ENCODE measurements at places on chromosomes 2 and 18.

DNA sequence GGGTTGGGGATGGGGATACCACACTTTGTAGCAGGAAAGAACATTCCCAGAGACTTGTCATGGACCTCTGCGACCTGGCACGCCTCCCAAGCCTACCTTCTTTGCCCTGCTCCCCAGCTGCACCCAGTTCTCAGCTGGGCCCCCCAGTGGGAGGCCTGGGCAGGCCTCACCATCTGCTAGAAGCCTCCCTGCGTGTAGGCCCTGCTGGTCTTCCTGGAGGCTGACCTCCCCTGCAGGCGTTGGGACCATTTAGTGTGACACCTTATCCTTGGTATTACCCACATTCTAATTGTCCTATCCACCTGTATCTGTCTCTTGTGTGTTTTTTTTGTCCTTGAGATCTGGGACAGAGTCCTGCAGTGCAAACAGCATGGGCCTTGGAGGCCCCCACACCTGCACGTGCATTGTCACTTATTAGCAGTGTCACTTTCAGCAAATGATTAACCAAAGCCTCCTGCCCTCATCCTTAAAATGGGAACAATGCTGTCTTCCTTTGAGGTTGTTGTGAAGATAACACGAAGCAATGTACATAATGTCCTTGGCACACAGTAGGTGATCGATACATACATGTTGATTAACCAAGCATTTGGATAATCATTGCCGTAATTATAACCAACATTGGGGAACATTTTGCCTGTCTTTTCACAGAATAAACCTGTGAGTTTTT lies 77.2 kb downstream of the LIPG start:
- no peak for DNase-seq

DNA sequence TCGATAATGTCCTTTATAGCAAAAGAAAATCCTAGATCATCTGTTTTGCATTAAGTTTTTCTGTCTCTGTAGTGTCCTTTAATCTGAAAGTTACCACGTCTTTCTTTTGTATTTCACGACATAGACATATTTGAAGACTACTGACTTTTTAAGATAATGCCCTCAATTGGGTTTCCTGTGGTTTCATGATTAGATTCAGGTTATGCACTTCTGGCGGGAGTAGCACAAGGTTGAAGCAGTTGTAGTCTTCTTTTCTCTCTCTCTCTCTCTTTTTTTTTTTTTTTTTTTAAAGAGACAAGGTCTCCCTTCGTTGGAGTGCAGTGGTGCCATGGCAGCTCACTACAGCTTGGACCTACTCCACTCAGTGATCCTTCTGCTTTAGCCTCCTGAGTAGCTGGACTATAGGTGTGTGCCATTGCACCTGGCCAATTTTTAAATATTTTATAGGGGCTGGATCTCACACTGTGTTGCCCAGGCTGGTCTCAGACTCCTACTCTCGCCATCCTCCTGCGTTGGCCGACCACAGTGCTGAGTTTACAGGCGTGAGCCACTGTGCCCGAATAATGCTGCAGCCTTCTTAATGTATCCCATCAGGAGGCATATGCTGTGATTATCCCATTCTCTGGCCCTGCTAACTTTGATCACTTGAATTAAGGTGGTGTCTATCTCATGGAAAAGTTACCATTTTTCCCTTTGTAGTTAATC lies 3.9 kb downstream of the INPP4A start:
- no peak for DNase-seq

- DNase-seq = no peak
Measured at GRCh38 chr2:218985325-218986091, 524 bp upstream of the FEV start.

DNA sequence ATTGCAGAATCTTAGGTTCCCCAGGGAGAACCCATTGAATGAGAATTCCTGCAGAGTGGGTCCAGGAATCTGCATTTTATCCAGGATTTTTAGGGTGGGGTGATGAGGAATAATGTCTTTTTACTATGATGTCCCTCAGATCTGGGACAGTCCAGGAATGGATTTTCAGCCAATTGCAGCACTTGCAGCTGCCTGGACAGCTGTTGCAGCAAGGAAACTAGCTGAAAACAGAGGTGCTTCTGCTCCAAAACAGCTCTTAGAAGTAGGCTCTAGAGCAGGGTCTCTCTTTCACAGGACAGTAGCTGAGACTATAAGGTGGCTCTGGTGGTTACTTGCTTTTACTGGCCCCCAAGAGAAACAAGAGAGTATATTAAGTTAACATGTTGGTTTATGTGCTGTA lies 9.1 kb downstream of the GLI2 start:
- no peak for DNase-seq

DNA sequence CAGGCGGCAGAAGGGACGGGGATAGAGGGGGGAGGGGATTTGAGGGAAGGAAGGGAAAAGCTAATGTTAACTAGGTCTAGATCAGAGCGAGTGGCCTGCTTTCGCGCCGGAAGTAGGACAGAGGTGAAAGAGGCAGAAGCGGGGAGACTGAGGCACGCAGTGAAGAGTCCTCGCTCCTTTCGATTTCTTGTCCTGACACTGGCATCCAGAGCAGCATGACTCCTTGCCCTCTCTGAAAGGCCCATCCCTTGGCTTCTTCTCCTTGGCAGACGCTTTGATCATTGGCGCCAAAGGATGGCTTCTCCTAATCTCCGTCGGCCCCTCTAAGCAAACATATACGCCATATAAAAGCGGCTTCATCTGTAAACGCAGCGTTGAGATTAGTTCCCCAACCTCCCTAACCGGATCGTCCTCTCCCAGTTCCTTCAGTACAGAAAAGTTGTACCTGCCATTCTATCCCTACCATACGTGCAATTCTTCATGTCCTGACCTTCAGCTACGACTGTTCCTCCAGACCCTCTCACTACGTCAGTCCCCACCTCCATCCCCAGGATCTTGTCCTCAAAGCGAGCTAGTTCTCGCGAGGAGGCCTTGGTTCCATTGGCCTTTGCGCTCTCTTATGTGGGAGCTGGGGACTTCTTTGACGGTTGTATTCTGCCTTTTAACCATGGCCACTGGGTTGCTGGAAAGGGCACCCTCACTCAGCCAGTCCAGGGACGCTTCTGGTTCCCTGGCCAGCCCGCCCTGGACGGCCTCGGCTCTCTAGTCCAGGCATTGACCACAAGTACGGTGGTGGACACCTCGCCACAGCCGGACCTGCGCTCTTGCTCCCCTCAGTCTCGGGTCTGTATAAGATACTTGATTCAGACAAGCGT lies 857 bp upstream of the NEUROD1 start:
- DNase-seq = no peak

GRCh38 chr2:181281206-181281832 lies 175.9 kb upstream of the ITGA4 start:
- DNase-seq = no peak

DNA sequence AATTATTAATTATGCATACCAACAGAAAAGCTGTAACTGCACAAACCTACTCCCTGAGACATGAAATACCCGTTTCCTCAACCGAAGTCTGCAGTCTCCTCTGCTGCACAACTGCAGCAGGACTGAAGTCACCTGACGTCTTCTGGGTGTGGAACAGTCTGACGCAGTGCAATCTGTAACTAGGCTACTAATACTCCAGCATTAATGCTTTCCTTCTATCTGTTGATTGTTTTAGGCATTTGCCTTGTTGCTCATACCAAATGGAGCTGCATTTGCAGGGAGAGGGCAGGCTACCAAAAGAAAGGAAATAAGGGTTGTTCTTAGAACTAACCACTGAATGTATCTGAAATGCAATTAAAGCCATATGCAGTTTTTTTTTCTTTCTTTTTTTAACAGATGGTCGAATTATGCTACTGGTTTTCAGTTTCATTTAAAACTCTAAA lies 40.1 kb downstream of the RTN4 start:
- peak; percentile 66 for DNase-seq

GRCh38 chr2:2232167-2232566 lies 98.9 kb downstream of the MYT1L start:
- no peak for DNase-seq

- peak; percentile 53 for DNase-seq
Measured at GRCh38 chr18:286515-287310, 18.9 kb upstream of the THOC1 start.

GRCh38 chr2:150787353-150788093 lies 300.1 kb upstream of the RND3 start:
- no peak for DNase-seq

- peak; percentile 53 for DNase-seq
Measured at GRCh38 chr2:197011801-197012641, 85.5 kb upstream of the PGAP1 start.

DNA sequence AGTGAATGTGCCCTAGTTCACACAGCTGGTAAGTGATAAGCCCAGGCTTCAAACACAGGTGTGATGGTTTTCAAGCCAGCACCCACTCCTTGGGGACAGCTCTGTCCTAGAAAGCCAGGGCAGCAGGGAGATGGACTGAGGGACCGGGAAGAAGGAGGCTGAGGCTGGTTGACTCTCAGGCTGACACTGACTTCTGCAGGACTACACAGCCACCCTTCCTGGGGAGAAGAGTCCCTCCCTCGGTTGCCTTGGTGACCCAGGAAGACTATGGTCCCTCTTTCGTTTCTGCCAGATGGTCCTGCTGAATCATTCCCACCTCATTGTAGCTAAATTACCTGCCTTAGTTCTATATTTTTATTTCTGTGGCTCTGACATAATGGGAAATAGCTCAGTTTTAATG lies 11.3 kb upstream of the FSHR start:
- no peak for DNase-seq

GRCh38 chr2:96404446-96405373 lies 69.1 kb downstream of the NCAPH start:
- no peak for DNase-seq

GRCh38 chr2:69957965-69958364 lies 3.5 kb downstream of the ASPRV1 start:
- no peak for DNase-seq

GRCh38 chr2:181588546-181588945 lies 68.4 kb downstream of the CERKL start:
- no peak for DNase-seq

- DNase-seq = no peak
Measured at GRCh38 chr2:188444106-188444835, 152.6 kb downstream of the GULP1 start.

DNA sequence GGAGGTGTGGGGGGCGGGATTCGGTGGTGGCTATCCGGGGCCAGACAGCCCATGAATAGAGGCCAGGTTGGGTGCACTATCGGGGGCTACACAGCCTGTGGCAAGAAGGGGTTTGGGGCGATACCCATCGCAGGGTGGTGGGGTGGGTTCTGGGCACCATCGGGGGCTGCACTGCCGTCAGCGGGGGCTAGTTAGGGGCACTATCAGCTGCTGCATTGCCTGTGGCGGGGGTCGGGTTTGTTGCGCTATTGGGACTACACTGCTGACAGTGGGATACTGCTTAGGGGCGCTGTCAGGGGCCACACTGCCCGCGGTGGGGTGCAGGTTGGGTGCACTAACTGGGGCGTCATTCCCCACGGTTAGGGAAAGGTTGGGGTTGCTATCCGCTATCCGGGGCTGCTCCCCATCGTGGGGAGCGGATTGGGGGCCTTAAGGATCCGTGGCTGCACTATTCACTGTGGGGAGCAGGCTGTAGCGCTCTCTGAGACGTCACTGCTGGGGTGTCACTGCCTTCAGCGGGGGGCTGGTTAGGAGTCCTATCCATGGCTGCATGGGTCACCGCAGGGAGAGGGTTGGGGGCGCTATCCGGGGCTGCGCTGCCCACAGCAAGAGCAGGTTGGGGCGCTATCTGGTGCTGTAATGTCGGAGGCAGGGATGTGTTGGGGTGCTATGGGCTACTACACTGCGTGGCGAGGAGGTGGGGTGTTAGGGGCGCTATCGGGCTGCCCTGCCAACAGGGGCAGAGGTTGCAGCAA lies 76.5 kb upstream of the SLC35G4 start:
- no peak for DNase-seq

DNA sequence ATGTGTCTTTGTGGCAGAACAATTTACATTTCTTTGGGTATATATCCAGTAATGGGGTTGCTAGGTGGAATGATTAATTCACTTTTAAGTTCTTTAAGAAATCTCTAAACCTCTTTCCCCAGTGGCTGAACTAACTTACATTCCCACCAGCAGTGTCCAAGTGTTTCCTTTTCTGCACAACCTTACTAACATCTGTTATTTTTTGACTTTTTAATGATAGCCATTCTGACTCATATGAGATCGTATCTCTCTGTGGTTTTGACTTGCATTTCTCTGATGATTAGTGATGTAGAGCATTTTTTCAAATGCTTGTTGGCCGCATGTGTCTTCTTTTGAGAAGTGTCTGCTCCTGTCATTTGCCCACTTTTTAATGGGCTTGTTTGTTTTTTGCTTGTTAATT lies 43.1 kb upstream of the PTH2R start:
- peak; percentile 84 for DNase-seq

DNA sequence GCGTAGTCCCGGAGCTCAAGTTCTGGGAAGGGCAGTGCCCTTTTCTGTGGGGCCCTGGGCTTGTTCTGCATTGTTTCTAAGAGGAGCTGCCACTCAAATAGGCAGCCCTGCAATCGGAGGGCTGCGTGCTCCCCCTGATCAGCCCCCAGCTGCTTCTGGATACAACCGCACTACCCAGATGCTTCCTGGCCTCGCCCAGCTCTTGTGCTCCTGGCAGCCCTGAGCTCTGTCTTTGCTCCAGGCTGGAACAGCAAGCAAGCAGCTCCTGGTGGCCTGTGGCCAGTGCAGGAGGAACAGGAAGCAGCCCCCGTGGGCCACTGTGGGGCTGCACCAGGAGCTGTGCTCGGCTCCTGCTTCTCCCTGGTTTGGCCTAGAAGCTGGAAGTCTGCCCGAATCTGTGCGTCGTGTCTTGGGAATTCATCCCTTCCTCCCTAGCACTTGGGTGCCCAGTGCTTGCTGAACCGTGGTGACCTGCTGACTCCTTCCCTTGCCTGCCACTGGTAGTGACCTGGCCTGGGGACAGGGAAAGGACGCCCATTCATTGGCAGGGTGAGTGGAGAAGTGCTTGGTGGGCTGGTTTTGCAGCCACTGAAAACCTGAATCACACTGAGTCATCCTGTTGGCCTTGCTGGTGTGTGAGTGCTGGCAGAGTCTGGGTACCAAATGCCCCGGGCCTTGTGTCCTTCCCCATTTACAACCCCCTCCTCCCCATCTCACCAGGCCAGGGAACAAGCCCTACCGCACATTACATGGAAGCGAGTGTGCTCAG lies 27.3 kb upstream of the NTSR2 start:
- DNase-seq = peak; percentile 72

GRCh38 chr2:177056481-177056929 lies 156.1 kb upstream of the HNRNPA3 start:
- DNase-seq = no peak

DNA sequence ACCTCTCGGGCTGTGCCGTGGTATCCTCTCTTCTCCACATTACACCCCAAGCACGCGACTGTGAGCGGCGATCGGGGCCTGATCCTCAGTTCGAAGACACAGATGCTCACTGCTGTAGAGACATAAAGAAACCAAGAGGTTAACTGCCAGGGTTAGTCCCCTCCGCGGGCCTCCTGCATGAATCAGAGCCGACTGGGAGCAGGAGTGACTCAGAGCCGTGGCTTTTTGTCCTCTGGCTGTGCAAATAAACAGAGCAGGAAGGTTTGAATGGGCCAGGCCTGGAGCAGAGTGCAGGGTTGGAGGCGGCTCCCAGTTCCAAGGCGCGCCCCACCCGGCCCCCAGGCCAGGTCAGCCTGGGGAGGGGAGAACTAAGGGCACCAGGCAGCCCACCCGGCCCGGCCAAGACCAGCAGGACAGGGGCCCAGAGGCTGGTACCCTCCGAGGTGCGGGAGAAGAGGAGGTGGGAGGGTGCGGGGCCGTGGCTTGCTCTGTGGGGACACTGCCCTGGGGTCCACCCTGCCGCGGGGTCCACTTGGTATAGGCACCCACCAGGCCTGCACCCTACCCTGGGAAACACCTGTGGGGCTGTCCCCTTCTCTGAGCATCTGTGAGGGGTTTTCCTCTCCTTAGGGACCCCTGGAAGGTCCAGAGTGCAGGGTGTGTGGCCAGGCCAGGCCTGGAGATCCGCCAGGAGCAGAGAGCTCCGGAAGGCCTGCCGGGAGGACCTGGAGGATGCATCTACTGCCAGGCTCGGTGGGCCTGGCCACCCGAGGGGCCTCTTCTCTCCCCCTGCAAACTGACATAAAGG lies 16.5 kb downstream of the TWIST2 start:
- DNase-seq = peak; percentile 99
